ENCODE measurements at places on chromosomes 1 and 21. TPM values are rescaled to one million over a fixed set of nuclear protein-coding genes. Genes with fewer than 3 reads are reported as not detected.

DNA sequence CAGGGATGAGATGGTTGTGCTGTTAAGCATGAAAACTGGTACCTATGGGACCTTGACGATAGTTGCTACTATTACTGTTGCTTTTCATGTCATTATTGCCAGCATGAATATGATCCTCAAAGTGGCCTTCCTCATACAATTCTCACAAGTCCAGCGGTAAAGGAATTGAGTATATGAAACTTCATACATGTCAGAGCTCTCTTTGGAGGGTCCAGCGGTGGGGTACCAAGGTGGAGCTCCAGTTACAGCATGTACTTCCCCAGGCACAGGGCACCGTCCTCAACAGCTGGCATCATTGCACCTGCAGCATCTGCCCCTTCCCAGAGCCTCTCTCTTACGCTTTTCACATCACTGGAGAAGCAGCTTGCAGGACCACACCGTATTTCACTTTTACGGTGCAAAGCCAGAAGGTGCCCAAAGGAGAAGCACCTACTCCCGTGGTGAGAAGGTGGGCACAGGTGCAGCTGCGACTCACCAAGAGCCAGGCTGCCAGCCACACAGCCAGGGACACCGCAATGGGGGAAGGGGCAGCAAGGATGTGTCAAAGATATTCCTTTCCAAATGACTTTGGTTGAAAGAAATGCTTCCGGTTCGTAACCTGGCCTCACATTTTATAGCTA, 166.4 kb upstream of the IRF2BP2 start:
- peak; percentile 82 for DNase-seq

GRCh38 chr1:2195785-2196184, 1.2 kb upstream of the FAAP20 start:
- peak; percentile 81 for DNase-seq

Gene SLC37A1
- total RNA-seq, result 25.3 TPM

Gene OR2T2
- 0.26 TPM for total RNA-seq

Gene PTPRF
- total RNA-seq, result 16.3 TPM

DNA sequence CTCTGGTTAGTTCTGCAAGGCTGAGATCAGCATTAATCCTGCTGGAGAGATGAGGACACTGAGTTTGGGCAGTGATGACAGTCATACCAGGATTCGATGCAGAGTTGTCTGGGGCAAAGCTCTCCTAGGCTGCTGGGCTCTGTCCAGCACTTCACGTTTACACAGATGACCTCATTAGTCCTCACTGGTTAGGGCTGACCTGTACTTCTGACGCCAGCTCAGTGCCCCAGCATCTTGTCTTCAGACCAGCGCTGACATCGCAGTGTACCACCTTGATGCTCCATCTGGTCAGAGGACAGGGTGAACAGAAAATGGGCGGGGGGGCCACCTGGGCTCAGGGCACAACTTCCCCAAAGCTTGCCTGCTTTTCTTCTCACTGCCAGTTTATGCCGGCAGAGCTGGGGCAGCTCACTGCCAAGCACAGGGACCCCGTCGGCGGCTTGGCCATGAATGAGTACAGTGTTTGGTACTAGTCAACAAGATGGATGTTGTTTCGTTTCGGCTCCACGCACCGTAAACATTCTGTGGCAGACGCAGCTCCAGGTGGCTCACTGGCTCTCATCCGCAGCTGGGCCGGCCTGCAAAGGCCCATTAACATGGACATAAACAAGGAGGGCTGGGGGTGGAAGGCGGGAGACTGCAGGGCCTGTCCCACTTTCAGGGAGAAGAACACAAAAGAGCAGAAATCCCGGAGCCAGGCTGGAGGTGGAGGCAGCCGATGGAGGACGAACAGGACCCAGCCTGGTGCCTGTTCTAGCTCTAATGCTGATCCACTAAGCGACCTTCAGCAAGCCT, 118.7 kb downstream of the GLIS1 start:
- DNase-seq, result peak; percentile 61

GRCh38 chr1:244839656-244840055, 4.2 kb downstream of the COX20 start:
- no peak for DNase-seq
